SW480 (cell line): ENCODE measurements at places on chromosomes 3 and 15.

DNA sequence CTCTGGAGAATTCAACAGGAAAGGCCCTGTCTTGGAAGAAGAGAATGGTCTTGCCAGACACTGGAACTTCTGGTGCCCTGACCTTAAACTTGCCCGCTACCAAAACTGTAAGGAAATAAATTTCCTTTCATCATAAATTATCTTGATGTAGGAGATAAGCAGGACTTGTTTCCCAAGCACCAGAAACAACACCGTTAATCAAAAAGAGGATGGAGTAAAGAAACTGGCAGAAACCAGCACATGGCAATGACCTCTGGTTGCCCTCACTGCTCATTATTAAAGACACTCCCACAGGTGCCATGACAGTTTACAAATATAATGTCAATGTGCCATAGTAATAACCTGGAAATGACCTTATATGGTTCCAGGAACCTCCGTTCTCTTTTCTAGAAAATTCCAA lies 426.1 kb downstream of the EDEM1 start:
- DNase-seq, result no peak

DNA sequence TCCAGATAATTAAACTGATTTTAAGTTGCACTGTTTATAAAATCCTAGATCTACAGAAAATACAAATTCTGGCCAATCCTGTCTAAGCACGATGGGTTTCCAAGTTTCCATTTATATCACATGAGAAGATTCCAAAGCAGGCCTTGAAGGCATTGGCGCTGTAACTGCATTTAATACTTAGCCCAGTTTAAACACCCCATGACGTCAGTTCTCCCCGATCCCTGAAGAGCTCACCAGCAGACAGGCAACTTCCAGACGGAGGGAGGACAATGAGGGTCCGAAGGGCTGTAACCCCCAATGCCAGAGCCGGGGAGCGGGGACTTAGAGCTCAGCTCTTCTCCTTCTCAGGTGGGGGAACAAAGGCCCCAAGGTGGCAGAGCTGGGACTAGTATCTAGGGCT lies 117.3 kb downstream of the XXYLT1 start:
- DNase-seq, result no peak

DNA sequence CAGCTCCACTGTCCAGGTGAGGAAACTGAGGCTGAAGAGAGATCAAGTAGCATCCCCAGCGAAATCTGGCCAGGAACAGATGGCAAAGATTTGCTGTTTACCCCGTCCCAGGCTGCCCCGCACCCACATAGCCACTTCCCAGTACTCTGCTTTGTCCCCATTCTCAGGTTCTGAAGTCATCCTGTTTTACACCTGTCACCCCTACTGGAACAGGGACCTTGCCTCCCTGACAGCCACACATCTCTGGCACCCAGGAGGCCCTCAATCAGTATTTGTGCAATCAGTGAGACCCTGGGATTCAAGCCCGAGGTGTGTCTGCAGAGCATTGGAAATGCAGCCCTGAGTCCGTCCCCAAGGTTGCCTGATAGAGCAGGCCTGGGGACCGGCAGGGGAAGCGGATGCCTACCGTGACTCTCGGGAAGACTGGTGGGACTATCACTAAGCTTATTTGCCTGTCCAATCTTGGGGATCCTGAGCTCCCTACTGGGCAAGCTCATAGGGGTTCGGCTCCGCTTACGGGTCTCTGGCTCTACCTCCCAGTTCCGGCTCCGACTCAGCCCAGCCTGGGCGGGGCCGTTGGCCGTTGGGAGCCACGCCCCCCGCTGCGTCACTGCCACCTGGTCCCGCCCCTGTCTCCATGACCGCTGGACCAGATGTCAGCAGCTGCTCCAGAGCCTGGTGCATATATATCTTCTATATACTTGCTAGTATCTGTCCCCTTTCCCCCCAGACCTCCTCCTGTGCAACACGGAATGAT lies 17.5 kb upstream of the FANCD2 start:
- DNase-seq, result peak; percentile 57

DNA sequence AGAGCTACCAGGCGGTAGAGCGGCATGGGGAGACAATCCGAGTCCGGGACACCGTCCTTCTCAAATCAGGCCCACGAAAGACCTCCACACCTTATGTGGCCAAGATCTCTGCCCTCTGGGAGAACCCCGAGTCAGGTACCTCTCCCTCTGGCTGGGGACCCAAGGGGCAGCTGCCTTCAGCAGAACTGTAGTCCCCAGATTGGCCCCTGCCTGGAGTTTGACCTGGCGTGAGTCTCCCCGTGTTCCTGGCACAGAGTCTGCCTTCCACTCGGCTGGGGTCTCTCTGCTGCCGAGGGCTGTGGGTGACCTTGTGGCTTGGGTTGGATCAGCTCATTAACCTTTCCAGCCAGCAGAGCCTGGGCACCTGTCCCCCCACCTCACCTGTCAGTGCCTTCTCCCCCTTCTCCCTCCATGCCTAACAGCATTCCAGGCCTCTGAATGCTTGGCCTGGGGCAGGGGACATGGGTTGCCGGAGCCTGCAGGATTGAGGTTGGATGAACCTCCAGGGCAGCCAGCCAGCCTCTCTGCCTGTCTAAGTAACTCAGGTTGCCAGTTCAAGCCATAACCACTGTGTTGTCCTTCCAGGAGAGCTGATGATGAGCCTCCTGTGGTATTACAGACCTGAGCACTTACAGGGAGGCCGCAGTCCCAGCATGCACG lies 6.8 kb upstream of the CHST14 start:
- DNase-seq, result no peak

DNA sequence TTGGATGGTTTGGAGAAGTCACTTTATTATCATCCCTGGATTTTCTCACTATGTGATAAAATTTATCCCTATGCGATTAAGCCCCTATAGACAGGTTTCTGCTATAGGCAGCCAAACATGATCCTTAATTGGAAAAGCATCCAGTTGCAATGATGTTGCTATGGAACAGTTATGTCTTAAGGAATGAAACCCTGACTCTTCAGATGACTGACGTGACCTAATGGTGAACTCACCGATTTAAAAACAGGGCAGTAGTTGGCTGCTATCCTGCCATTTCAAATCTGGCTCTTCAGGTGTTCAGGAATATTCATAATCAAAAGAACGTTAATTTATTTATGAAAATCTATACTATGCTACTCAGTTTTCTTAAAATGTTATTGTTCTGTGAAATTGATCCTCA lies 106.8 kb upstream of the ROBO1 start:
- DNase-seq, result no peak

GRCh38 chr3:13519006-13519791 lies 29.7 kb upstream of the FBLN2 start:
- DNase-seq, result no peak

- DNase-seq, result no peak
These were observed 64.1 kb downstream of the LSM3 start for GRCh38 chr3:14242490-14243311.

DNA sequence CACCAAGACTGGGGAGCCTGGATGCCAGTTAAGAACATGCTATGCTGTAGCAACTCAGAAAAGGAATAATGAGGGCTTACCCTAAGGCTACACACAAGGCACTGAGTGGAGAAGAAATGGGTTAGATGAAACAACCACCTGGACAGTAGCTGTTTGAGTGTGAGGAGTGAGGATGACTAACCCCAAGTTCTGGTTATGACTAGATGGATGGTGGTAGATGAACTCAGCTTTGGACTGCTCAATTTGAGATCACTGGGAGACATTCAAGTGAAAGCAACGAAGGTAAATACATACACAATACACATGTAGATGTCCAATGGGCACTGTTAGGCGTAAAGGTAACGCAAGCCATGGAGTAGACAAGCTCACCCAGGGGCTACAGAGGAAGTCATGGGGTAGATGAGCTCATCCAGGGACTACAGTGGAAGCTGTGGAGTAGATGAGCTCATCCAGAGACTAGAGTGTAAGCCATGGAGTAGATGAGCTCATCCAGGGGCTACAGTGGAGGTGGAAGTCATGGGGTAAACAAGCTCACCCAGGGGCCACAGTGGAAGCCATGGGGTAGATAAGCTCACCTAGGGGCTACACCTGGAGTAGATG lies 98.3 kb downstream of the ANO10 start:
- DNase-seq, result no peak

- peak; percentile 85 for DNase-seq
These were observed 66.5 kb downstream of the CTNNB1 start for GRCh38 chr3:41265823-41266273.

DNA sequence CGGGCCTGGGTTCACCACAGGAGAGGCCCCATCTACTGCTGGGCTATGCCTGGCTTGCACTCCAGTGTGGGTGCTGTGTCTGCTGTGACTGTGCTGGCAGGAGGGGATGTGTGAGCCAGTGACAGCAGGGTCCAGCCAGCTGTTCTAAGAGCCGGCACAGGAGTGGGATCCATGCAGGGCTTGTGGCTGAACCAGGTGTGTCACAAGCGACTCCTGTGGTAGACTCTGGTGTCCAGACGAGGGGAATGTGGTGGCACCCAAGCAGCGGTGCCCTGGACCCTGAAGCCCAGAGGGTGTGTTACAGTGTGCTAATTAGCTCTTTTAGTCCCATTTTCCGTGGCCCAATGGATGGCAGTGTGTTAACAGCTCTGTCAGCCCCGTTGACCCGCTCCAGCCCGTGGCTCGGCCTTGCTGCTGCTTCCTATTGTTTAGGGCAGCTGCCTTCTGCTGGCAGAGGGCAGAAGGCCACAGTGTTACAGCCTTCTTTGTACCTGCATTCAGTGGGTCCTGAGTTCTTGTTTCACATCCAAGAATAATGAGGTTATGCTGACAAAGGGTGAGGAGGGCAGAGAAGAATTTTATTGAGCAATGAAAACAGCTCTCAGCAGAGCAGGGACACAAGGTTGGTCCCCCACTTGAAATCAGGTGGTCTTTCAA lies 78.5 kb upstream of the RNU6-1 start:
- DNase-seq, result no peak

DNA sequence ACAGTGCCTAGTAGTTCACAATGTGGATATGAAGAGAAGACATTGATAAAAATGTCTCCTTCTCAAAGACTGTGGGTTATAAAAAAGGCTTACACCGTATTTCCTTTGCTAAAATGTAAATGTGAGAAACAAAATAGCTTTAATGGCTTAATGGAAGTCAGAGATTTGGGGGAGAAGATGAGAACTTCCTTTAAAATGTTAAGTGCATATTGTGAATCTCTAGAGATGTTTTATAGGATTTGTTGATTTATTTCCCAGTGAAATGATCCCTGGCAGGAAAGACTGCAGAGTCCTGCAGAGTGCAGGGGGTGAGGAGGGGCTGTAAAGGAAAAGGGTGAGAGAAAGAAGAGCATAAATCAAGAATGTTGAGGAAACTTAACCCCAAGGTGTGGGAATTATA lies 305.1 kb downstream of the GAP43 start:
- no peak for DNase-seq

- no peak for DNase-seq
These were observed 343.0 kb downstream of the ZBTB20 start for GRCh38 chr3:114804099-114804498.

DNA sequence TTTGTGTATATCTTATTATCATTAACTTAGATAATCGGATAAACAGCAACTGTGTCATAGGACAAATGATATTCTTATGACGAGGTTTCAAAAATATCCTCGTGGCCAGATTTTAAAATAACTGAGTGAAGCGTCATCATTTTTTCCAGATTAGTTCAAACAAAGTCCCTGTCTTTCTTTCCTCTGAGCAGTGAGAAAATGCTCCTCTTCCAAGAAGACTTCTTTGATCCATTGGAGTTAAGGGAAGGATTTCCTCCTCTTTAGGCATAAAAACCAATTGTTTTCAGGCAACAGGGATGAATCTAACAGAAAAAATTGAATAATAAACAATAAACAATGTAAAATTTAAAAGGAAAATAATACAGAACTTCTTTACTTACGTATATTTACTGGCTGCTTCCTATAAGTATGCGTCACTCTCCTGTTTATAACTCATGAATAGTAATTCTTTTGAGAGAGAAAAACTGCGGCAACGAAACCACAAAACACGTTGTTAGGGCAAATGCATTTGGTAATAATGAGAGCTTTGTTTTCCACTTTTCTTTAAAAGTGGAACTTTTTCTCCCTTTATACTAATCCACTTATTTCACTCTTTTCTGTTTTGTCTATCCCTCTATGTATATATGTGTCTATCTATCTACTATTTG lies 419.4 kb upstream of the ONECUT1 start:
- DNase-seq, result no peak

- DNase-seq, result no peak
These were observed 135.4 kb downstream of the KLF13 start for GRCh38 chr15:31461911-31462480.

DNA sequence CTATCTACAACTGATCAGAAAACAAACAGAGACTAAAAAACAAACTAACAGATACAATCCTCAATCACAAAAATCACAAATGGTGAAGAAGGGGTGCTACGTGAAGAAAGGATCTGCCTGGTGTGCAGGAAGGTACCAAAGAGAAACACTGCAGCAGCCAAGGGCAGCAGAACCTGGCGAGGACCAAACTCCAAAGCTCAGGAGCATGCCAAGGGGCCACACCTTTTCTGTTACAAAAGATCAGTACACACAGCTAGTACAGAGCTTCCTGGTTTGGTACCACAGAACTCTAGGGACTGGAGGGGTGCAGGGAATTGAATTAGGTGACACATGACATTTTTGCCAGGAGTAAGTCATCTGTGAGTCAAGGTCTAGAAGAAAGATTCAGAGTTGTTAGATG lies 107.4 kb upstream of the GRM7 start:
- no peak for DNase-seq

GRCh38 chr3:106261915-106262683 lies 393.3 kb upstream of the CBLB start:
- DNase-seq, result no peak

DNA sequence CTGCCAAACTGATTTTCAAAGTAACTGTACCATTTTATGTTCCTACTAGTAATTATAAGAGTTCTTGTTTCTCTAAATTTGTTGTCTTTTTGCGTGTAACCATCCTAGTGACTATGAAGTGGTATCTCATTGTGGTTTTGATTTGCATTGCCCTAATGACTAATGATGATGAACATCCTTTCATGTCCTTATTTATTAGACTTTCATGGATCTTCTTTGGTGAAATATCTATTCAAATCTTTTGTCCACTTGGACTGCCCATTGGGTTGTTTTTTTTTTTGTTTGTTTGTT lies 3.6 kb downstream of the OXSR1 start:
- no peak for DNase-seq

GRCh38 chr3:19891740-19892139 lies 42.3 kb downstream of the EFHB start:
- DNase-seq, result no peak

DNA sequence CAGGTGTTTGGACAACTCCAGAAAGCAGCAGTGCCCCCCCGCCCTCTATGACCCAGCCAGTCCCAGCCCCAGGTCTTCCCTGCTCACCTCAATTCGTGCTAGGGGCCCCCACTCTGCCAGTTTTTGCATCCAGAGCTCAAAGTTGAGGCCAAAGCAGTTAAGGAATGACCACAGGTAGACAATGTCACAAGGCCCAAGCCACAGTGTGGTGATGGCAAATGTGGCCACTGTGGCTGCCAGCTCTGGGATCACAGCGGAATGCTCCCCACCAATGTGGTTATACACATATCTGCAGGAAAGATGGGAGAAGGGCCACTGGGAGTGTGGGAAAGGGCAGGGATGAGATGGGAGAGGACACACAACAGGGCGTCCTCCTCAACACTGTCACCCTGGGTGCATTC lies 8.2 kb downstream of the KLHL40 start:
- DNase-seq, result no peak

- DNase-seq, result peak; percentile 80
These were observed 98.2 kb downstream of the ANXA2 start for GRCh38 chr15:60299452-60300047.
